Hematopoietic multipotent progenitor cell treated with erythropoietin and hydrocortisone succinate and interleukin-3 and kit ligand, for 6 days (in vitro differentiated cells): ENCODE measurements at places on chromosomes 11 and 22.
A peak's percentile ranks its signal among the peaks of the same experiment; 100 is the strongest.

DNA sequence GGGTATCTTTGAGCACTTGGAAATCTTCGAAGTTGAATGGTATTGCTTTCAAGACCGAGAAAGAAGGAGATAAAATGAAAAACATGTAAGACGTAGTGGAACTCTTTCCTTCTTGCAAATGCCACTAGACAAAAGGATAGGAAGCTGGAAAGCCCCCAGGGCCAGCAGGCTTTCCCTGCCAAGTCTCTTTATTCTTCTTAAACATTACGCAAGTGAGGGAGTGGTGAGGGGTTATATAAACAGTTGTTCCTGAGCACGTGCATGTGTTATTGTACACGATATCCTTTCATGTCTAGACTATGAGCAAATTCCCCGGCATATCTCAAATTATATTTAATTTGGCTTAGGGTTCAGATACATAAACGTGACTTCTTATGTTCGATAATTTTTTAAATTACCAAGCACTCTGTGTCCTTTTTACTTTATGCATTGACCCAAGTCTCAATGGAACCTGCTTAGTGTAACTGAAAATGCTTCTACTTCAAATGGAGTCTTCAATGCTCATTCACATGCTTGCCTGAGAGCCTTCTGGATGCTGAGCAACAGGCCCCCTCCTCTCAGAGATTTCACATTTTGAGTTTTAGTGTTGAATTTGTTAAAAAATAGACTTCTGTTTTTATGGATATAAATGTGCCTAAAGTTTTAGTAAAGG is 59.0 kb downstream of the PPP2R1B start:
- DNase-seq = no peak

- no peak for DNase-seq
Observed at GRCh38 chr22:41766476-41766875, 34.0 kb upstream of the CCDC134 start.

GRCh38 chr11:126053415-126054286 is 9.0 kb downstream of the CDON start:
- no peak for DNase-seq

- DNase-seq = no peak
Observed at GRCh38 chr11:115959081-115959486, 454.9 kb upstream of the CADM1 start.

GRCh38 chr11:65871811-65872548 is 620 bp downstream of the EFEMP2 start:
- no peak for DNase-seq

DNA sequence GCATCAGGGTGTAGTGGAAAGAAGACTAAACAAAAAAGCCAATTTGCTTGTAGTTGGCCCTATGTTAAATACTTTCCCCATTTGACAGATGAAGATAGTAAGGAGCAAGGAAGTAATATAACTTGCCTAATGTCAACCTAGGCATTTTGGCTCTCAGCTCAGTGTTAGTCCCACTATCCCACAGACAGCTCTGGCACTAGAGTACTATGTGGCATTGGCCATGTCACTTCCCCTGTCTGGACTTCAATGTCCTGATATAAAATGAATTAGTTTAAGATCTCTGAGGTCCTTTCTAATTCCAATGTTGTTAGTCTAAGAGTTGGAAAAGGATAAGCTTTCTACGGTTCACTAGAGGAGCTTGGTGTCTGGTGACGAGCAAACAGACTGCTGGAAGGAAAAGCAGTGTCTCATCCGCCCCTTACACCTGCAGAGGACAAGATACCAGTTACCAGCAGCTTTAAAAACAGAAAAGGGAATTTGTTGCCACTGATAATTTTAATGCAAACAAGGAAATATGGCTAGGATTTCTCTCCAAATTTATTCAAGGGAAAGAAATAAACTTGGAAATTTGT is 92.5 kb downstream of the RELT start:
- DNase-seq = no peak

GRCh38 chr11:131186629-131187101 is 183.8 kb upstream of the NTM start:
- peak; percentile 4 for DNase-seq

DNA sequence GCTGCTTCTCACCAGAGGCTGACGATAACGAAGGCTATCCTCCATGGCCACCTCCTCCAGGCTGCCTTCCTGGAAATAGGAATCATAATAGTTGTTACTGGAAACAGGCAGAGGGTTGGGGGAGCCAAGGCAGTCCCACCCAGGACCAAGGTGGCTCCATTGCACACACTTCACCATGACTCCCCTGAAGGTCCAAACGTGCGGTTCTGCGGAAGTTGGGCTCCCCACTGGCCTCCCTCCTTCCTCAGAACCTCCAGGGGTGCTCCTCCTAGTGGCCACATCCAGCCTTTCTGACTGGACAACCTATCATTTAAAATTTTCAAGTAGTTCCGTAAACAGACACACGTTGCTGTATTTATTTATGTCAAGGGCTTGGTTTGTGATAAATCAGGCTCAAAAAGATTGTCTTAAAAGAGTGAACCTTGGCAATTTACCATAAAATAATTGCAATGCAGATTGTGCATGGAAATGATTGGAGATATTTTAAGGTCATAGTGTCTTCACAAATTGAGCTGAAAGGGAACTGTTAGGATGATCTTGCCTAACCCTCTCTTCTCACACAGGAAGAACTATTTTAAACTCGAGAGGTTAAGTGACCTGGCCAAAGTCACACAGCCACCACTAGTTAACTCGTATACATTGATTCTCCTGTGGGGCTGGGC is 1.4 kb upstream of the TCN2 start:
- peak; percentile 84 for DNase-seq

DNA sequence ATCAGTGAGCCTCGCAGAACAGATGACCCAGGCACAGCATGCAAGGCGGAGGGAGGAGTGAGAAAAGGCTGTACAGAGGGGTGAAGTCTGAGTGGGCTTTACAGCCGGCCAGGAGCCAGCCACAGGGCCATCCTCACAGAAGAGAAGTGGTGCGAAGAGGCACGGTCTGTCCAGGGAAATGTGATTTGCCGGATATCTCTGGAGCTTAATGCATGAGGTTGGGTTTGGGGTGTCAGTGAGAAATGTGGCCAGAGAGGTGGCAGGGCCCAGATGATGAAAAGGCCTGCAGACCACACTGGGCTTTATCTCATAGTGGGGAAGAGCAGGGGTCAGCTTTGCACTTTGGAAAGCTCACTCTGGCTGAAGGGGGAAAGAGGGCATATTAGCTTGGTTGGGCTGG is 255.2 kb downstream of the BUD13 start:
- DNase-seq = no peak
